ENCODE measurements at places on chromosomes 2 and 18.

GRCh38 chr2:135925571-135925970 lies 49.3 kb upstream of the MCM6 start:
- DNase-seq: no peak

DNA sequence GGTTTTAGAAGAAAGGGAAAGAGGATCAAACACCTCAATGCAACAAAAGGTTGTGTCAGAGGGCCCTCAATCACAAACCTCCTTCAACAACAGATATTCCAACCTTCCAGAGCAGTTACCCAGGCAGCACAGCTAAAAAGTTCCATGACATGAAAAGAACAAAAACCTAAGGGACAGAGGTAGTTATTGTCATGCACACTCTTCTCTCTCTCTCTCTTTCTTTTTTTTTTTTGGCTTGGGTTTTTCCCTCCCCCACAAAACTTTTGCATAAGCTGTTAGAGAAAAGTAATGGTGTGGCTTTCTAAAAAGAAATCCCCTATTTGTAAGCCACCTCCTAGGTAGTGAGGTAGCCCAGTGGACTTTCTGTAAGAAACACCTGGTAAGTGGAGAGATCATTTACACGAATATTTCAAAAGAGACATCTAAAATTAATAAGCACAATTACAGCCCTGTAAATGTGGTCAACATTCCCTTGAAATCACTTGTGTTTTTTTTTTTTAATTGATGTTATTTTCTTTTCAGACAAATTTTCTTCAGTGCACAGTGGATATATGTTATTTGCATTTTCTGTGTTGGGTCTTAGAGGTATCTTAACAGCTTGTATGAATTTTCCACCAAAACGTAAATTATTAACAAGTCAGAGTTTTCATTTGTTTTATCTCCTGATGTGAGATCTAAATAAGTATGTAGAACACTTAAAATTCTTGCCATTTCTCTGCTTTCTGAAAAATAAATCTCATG lies 48.4 kb downstream of the ZEB2 start:
- DNase-seq: no peak

DNA sequence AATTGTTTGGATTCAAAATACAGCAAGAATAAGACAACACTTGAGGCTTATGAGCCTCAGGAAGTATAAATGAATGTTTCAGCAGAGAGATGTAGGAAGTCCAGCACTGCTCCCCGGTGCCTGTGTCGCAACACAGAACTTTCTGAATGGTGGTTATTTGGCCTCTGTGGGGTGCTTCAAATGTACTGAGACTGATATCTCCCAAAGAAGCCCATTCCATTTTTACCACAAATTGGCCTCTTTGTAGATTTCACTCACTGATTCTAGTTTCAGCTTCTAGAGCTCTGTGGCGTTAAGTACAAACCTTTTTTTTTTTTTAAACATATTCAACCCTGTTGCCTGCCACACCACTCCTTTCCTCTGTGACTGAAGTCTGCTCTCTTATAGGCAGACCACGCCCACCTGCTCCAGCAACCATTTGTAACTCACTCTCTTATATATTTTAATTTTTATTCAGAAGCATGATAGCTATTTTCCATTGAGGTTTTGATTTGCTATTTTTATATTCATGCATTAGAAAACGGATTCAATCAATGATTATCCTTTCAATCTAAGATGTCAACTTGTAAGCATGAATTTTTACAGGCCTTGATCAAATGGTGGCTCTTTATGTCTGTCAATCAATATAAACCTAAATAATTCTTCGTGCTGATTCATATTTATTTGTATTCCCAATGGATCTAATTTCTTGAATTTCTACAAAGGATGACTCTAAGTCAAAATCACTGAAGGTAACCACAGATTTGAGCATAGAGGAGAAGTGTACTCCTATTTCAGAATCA lies 277.1 kb upstream of the CCDC68 start:
- DNase-seq: no peak

DNA sequence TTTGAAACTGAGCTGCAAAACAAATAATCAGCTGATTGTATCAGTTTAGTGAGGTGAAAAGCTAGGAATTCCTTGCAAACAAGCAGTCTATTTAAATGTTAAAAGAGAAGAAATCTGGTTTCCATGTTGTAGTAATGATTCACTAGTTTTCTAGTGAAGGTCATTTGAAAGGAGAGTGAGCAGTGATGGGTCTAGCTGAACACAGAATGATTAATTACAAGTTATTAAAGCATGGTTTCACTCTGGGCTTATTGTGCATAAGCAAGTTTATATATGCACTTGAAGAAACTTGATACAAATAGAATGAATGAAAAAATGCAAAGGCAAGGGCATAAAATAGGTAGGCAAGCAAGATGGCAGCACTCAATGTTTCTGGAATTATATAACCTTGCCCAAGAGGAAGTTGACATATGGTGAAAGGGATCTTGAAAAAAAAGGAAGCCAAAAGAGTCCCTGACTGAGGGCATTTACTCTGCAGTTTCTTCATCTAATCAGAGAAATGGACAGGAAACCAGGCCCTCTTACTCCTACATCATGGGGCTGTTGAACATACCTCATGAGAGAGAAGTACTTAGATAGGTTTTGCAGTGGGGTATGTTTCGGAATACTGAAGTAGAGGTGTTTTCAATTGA lies 53.2 kb downstream of the PLCL1 start:
- DNase-seq: no peak

- no peak for DNase-seq
Measured at GRCh38 chr18:47204908-47205522, 28.9 kb upstream of the IER3IP1 start.

DNA sequence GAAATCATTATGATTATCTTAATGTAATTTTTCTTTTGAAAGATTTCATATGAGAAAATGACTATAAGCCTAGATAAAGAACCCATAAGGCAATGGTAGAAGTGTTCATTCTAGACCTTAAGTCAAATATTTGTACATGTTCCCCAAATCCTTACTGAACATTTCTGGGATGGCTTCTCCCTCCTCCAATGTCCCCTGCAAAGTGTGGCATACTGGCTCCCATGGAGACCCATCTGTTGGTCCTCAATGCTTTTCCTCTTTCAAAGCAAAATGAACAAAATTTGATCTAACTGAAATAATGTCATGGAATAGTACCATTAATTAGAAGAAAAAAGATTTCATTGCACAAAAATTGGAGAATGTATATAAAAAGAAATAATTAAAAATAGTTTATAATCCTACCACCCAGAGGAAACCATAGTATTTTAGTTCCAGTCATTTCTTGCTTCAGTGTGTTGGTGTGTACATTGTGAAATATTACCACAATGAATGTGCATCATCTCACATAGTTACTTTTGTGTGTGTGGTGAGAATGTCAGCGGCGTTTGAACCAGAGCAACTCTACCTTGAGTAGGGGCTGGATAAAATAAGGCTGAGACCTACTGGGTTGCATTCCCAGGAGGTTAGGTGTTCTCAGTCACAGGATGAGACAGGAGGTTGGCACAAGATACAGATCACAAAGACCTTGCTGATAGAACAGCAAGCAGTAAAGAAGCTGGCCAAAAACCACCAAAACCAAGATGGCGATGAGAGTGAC lies 181.3 kb downstream of the UXS1 start:
- no peak for DNase-seq

DNA sequence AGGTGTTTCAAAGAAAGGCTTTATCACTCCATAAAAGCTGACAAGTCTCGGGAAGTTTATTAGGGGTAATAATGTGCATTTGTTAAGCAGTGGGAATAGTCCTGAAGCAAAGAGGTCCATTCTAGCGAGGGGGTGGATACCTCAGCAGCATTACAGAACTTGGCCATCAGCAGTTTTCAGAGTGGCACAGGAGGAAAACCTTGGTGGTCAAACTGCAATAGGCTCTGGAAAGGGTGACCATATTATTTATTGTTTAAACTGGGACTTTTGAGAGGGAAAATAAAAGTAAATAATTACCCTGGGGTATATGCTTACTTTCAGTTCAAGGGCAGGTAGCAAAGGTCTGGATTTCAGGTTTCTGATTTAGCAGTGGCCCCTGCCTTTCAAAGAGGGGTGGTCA lies 115.5 kb upstream of the KLHL14 start:
- DNase-seq: no peak

- DNase-seq: no peak
Measured at GRCh38 chr2:2296400-2296799, 34.7 kb downstream of the MYT1L start.

- DNase-seq: no peak
Measured at GRCh38 chr2:142710336-142710735, 167.1 kb upstream of the KYNU start.

GRCh38 chr2:107634172-107634571 lies 192.5 kb upstream of the RGPD4 start:
- DNase-seq: no peak

GRCh38 chr2:95366514-95366913 lies 36.0 kb upstream of the FAHD2A start:
- DNase-seq: no peak

DNA sequence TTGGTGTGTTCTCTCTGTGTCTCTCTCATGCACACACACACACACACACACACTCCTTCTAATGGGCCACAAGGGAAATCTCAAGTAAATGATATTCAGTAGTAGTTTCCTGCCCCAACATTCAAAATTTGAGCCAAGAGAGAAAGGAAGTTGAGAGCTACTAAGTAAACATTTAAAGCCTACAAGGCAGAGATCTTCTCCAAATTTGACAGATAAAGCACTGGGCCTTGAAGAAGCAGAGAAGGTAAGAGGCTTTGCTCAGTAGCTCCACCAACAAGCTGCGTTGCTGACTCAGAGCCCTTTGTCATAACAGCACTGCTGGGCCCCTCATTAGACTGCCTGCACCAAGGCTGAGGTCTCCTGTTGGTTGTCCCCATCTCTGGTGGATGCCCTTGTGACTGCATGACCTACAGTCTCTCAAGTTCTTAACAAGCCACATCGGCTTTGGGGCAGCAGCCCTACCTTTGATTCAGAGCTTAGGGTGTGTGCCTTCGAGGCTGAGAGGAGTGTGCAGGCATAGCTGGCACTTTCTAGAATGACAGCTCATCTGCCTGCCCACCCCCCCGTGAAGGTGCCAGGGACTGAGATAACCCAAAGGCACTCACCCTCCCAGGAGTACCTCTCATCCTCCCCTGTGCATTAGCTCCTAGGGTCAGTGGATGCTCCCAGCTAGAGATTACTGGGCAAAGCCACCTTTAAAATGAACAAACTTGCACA lies 32.3 kb upstream of the NEB start:
- no peak for DNase-seq

GRCh38 chr18:25175558-25176517 lies 176.1 kb downstream of the ZNF521 start:
- DNase-seq: no peak

DNA sequence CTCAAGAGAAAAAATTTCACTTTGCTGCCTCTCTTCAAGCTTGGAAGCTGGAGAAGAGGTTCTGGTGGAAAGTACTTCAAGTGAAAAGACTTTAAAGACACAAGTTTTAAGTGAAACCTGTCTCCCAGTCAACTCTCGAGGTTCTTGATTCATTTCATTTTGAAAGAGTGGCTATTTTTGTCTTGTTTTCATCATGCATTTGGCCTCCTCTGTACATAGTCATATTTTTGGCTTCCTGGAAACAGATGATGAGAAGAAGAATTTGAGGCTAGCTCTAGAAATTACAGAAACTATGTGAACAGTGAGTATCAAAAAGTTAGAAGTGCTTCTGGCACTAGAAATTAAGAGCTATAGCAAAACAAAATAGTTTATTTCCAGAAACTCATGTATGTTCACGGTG lies 124.8 kb downstream of the DTNA start:
- DNase-seq: no peak

DNA sequence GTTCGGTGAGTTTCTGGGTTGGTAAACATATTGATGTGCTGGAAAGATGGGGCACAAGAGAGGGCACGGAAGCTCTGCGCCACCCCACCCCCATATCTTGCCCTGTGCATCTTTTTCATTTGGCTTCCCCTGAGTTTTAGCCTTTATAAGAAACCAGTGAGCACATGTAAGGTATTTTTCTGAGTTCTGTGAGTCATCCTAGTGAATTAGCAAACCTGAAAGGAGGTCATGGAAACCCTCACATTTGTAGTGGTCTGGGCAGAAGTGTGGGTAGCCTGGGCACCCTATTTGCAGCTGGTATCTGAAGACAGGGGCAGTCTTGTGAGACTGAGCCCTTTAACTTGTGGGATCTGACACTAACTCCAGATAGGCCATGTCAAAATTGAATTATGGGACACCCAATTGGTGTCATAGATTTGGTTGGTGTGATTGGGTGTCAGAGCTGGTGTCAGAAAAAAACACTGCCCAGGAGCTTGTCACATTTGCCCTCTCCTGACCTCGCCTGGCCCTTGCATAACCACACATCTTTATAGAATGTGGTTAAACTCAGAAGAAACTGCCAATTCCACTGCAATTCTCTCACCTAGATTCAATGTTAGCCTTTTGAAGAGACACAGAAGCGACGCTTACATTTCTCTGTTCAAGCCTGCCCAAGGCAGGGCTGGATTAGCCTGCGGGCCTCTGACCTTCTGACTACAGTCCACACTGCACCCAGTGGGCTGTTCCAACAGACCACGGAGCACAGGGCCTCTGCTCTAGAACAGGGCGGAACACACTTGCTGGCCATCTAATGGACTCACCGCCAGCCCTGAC lies 12.0 kb upstream of the GALM start:
- no peak for DNase-seq

DNA sequence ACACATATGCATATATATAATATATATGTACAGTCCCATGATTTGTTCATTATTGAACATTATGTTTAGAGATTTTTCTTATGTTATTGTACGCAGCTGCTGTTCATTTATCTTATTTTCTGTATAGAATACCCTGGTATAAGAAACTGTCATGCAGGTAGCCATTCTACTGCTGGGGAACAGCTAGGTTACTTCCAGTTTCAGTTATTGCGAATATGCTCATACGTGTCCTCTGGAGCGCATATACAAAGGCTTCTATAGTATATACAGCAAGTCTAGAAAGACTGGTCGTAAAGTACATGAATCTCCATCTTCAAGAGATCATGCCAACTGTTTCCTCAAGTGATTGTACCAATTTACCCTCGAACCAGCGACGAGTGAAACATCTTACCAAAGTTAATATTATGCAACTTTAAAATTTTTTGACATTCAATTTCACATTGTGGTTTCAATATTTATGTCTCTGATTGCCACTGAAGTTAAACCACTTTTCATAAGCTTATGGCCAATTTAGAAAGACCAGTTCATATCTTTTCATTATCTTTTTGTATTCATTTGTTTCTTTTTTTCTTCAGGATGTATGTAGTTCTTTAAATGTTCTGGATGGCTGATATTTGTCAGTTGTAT lies 53.5 kb downstream of the RDH14 start:
- no peak for DNase-seq

- no peak for DNase-seq
Measured at GRCh38 chr18:48942554-48943261, 8.1 kb downstream of the SMAD7 start.

- DNase-seq: no peak
Measured at GRCh38 chr18:49678440-49678839, 116.6 kb downstream of the LIPG start.

DNA sequence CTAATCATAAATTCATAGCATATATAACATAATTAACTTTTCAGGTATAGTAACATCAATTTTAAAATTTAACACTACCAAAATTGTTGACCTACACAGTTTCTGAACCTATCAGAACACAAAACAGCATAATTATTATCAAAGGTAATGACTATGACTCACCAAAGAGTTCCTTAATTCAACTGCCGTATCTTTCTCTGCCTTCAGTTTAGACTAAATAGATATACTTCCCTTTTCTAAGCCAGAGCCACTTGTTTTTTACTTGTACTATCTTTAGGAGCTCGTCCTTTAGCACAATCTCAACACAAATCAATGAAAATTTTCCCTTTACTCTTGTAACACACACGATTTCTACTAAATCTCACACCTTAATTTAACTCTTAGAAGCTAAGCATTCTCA lies 54.4 kb downstream of the CCDC88A start:
- DNase-seq: no peak

- DNase-seq: no peak
Measured at GRCh38 chr2:16127958-16128357, 187.6 kb downstream of the MYCN start.

GRCh38 chr2:211127501-211127900 lies 571.1 kb downstream of the CPS1 start:
- DNase-seq: no peak
